K562 (cell line): ENCODE measurements at places on chromosomes 6 and 20. TPM values are rescaled to one million over a fixed set of nuclear protein-coding genes. Genes with fewer than 3 reads are reported as not detected.
A peak's percentile ranks its signal among the peaks of the same experiment; 100 is the strongest.

- no peak for DNase-seq
Observed at GRCh38 chr6:70289299-70289698, 13.6 kb downstream of the COL9A1 start.

GRCh38 chr6:163438940-163439335 lies 24.4 kb downstream of the QKI start:
- DNase-seq = peak; percentile 75

DNA sequence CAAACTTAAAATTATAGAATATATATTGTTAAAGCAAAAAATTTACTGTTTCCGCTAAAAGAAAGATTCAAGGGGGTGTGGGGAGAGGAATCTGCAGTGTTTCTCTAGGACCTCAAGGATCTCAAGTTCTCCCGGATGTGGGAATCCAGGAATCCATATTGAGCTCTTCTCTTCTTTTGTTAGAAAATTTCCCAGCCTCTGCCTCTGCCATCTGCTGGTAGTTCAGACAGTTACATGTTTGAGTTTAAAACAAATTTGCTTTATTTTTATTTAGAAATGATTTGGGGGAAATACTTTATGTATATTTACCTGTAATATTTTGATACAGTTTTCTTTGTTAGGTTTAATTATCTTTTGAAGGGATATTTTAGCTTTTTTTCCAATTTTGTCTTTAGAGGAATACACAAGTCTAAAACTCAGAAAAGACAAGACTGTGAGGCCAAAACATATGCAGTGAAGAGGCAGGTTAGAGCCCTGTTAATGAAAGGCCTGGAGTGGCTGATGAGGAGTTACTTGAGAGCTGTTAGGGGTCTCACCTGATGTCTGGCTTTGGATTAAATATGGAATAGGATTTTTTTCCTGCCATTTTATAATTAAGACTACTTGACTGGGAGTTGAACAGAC lies 268.8 kb downstream of the ARID1B start:
- peak; percentile 35 for DNase-seq

DNA sequence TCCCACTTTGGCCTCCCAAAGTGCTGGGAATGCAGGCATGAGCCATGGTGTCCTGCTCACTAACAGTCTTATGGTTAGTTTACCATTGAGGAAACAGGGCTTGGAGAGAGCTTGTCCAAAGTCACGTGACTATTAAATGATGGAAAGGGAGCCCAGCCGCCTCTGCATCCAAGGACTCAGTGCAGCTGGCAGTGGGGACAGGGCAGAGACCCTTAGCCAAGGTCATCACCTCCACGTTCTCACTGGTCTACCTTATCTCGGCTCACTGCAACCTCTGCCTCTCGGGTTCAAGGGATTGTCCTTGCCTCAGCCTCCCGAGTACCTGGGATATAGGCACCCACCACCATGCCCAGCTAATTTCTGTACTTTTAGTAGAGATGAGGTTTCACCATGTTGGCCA lies 109.3 kb downstream of the SLC23A2 start:
- DNase-seq = no peak

DNA sequence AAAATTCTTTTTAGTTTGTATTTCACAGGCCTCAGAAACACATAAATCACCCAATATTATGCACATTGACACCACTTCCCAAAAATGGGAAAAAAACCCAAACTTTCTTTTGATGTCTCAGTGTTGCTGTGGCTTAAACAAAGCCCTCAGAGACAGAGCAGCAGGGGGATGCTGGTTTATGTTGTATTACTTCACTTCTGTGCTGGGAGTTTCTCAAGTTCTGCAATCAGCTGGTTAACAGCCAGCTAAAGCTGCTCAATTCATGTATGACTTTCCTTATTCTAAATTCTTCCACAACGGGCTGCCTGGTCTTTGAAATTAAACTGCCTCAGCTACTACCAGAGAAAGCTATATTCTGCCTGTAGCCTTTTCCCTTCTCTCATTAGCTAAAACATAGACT lies 5.6 kb downstream of the FILIP1 start:
- no peak for DNase-seq

GRCh38 chr6:156809034-156809433 lies 31.9 kb downstream of the ARID1B start:
- DNase-seq = no peak

The BPIFB2 gene
- 0.11 TPM in 1 of 2 replicates, not detected in the other for total RNA-seq

The SIGLEC1 gene
- 0.04 and 0.07 TPM in 2 replicates for total RNA-seq
